Smooth muscle cell of bladder (primary cell): ENCODE measurements at places on chromosomes 6 and 20. TPM values are rescaled to one million over a fixed set of nuclear protein-coding genes. Genes with fewer than 3 reads are reported as not detected.

Gene TPBG
- total RNA-seq, result 29.3 and 53.2 TPM in 2 replicates

Gene RIMS4
- under 0.01 TPM in 1 of 2 replicates, not detected in the other for total RNA-seq

Gene OPN5
- total RNA-seq, result not detected in 2 replicates

Gene C6orf132
- 0.46 and 0.71 TPM in 2 replicates for total RNA-seq

Gene NKX2-2
- total RNA-seq, result not detected in 2 replicates

Gene MAS1
- total RNA-seq, result under 0.01 and 0.09 TPM in 2 replicates

Gene HLA-DQB1
- not detected in 2 replicates for total RNA-seq

Gene CYP24A1
- 0.28 and 0.85 TPM in 2 replicates for total RNA-seq

Gene MLN
- total RNA-seq, result not detected in 2 replicates

Gene PDE10A
- 37.3 and 89.7 TPM in 2 replicates for total RNA-seq

Gene AP5S1
- total RNA-seq, result 13.5 and 15.9 TPM in 2 replicates

Gene KIZ
- total RNA-seq, result 26.6 and 30.0 TPM in 2 replicates

Gene BNIP5
- not detected in 2 replicates for total RNA-seq

Gene OR2J3
- not detected in 2 replicates for total RNA-seq

Gene DNAH8
- 0.09 TPM in 1 of 2 replicates, not detected in the other for total RNA-seq

Gene CLVS2
- under 0.01 TPM in 2 replicates for total RNA-seq

Gene PRND
- total RNA-seq, result 0.14 and 0.18 TPM in 2 replicates

Gene BMP5
- under 0.01 and 2.1 TPM in 2 replicates for total RNA-seq

Gene PRPH2
- total RNA-seq, result 1.8 and 2.5 TPM in 2 replicates

Gene CHMP4B
- 28.4 and 51.2 TPM in 2 replicates for total RNA-seq

Gene UBD
- total RNA-seq, result not detected in 2 replicates

Gene AHCY
- total RNA-seq, result 90.0 and 90.7 TPM in 2 replicates

Gene MSH5
- 3.2 and 3.3 TPM in 2 replicates for total RNA-seq

Gene ZNF292
- 20.2 and 26.8 TPM in 2 replicates for total RNA-seq

Gene SDCBP2
- total RNA-seq, result 1.3 and 1.4 TPM in 2 replicates

Gene SLC22A23
- 7.0 and 9.2 TPM in 2 replicates for total RNA-seq

Gene LAMA4
- 385 and 421 TPM in 2 replicates for total RNA-seq

Gene LY86
- total RNA-seq, result not detected in 2 replicates

Gene PGC
- total RNA-seq, result not detected in 2 replicates

Gene PIGT
- total RNA-seq, result 21.6 and 23.3 TPM in 2 replicates

Gene EYA2
- total RNA-seq, result 0.14 and 0.65 TPM in 2 replicates

Gene PRDM13
- total RNA-seq, result not detected in 2 replicates

Gene SIRPD
- total RNA-seq, result not detected in 2 replicates
